ENCODE measurements at places on chromosomes 12 and 14.

- no peak for DNase-seq
These were observed 25.5 kb upstream of the DIO3 start for GRCh38 chr14:101535701-101536207.

DNA sequence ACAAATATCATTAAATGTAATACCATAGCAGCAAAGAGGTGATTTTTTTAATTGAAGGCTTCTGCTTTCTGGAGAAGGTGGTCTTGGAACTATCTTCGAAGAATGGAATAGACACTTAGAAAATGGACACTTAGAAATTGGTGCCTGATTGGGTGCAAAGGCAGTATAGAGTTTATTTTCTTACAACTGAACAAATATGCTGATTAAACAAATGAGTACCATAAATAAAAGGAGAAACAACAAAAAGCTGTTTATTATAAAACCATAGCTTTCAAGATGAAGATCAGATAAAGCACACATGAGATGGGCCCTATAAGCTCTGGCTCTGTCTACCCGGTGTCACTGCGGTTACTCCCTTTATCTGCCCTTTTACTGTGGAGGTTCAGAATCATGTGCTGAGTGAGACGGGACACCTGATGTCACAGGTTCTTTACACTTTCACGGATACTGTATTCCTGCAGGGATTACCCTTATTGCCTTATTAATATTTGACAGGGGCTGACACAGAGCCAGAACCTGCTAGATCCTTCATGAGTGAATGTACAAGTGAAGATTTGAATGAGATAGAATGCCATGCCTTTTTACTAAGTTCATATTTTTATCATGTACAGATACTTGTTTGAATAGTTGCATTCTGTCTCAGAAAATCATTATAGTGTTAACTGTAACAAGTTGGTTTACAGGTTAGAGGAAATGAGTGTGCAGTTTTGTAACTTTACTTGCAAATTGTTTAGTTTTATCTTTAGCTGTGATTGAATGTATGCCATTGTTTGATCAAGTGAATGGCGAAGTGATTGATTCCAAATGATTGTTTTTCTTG lies 477.5 kb upstream of the RGS6 start:
- no peak for DNase-seq

DNA sequence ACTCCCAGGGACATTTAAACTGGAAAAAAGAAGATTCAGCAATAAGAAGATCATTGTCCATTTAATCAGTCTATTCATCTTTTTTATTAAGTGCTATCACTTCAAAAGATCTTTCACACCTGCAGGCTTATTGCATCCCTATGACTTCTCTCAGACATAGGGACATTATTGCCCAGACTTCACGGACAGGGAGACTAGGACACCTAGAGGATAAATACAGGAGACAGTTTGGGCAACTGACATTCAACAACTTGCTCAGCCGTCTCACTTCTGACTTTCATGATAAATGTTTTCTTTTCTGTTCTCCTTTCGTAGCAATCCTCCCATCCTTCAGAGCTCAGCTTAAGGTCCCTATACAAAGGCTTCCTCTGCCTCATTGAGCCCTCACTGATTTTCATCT lies 84.3 kb downstream of the TMEM30B start:
- DNase-seq = no peak

GRCh38 chr14:66483322-66483721 lies 2.8 kb upstream of the CCDC196 start:
- no peak for DNase-seq

DNA sequence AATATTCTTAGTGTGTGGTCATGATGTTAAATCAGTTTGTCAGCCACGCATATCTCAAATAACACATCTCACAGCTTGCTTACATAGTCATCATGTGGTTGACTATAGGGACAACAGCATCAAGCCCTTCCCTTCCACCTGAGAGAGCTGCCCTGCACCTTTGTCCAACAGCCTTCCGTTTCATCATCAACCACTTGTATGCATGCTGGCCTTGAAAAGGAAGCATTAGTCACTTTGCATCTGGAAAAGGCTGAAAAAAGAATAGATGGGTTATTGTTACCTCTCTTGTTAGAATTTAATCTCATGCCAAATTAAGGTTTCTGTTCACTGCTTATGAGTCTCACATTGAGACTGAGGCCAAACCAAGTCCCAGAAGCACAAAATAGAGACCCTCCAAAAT lies 1586.5 kb upstream of the SEL1L start:
- DNase-seq = no peak

- DNase-seq = no peak
These were observed 6.4 kb upstream of the SLC48A1 start for GRCh38 chr12:47766502-47767215.

- no peak for DNase-seq
These were observed 12.3 kb upstream of the SERPINA12 start for GRCh38 chr14:94521375-94522114.

DNA sequence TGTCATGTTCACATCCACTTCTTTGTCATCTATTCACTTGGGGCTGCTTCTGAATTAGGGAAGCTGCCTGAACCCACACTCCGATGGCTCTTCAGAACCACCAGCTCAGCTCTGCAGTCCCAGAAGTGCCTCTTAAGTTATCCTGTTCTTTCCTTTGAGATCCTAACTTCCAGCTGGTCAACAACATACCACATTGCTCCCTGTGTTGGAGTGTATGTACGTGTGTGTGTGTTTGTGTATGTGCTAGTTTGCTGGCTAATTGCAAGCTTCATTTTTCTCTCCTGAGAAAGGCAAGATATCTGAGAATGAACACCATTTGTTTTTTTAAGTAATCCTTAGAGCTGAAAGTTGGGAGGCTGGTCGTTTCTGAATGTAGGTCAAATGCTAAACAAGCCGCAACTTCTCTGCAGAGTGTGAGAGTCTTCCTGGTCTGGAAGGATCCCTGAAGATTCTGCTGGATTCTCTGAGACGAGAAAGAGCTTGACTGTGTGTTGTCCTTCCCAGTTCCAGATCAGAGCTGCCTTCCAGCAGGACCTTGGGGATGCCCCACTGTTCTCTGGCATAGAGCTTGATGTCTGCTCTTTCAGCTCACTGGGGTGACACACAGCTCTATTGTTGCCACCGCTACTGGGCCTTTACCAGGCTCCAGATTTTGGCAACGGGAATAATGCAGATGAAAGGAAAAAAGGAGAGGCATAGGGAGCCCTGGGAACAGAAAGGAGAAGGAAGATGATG lies 839 bp downstream of the GSG1 start:
- no peak for DNase-seq

DNA sequence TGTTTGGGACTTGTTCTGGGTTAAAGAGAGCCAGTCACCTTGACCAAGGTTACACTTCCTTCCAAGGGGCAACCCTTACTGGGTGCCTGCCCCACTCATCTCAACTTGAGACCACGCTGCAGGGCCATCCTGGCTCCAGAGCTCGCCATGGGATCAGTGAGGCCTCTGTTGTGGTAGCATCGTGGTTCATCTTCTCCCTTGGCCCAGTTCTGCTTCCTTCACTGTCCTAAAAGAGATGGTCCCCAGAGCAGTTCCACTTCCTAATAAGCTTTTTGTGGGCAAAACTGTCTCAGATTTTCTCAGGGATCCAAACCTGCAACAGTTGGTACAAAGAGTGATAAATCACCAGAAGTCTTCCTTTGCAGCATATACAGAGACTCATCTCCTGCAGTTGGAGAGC lies 165.9 kb upstream of the TMEM260 start:
- no peak for DNase-seq

DNA sequence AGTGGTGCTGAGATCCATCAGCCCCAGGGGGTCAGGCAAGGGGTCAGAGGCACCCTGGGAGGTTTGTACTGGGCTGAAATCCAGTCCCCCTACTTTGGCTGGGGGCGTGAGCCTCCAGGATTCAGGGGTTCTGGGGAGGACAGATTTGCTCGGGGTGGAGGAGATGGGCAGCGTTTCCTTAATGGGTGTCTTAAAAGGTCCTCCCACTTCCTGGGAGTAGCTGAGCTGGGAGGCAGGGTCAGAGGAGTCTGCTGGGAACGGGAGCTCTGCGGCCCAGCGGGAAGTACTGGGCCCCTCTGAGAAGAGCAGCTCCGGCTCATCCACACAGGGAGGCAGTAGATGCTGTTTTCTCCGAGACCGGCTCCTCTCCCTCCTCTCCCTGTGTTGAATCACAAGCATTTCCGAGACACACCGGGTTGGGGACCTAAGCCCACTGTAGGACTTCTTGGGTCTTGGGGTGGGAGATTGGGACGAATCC lies 2.1 kb upstream of the TEX52 start:
- DNase-seq = no peak

- DNase-seq = no peak
These were observed 356 bp downstream of the OR4Q2 start for GRCh38 chr14:20002319-20002718.

DNA sequence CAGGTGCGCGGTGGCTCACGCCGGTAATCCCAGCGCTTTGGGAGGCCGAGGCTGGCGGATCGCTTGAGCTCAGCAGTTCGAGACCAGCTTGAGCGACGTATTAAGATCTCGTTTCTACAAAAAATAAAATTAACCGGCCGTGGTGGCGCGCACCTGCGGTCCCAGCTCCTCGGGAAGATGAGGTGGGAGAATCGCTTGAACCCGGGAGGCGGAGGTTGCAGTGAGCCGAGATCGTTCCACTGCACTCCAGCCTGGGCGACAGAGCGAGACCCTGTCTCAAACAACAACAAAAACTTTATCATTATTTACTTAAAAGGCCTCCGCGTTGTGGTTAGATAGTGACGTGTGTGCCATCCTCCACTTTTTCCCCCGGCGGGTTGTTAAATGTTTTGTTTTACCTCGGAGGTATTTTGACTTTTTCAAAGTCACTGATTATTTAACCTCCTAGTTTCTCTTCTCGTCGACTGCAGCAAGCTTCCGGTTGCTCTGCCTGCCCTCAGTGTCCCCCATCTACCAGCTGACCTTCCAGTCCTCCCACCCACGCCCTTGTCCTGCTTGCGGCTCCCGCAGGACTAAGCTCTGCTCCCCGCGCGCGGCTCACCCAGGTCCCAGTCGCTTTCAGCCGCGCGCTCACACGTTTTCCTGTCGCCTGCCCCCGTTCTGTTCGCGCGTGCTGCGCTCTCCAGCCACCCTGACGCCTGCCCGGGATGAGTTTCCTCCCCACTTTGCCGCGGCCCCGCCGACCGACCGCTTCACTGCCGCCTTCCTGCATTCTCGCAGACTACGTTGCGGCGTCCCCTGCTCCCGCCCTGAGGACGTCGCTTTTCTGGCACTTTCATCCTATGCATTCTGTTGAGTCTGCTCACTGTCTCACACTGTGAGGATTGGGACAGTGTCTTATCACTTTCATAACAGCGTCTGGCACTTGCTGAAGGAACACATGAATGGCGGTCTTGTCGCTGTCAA lies 1.2 kb upstream of the SCAF11 start:
- peak; percentile 65 for DNase-seq

DNA sequence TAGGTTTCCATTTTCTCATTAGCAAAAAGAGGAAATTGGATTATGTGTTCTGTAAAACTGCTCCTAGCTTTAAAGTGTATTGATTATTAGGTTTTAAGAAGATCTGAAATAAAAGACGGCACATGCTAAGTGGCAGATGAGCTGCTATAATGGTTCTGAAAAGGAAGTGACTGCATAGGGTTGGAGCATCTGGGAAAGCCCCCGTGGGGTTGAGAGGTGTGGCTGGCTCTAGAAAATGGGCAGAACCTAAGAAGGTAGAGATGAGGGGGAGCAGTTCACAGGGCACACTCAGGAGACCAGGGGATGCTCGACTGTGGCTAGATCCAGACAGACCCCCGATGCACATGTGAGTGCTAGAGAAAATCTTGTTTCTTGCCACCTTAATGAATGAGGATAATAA lies 1.9 kb downstream of the IFNG-AS1 start:
- DNase-seq = peak; percentile 18

DNA sequence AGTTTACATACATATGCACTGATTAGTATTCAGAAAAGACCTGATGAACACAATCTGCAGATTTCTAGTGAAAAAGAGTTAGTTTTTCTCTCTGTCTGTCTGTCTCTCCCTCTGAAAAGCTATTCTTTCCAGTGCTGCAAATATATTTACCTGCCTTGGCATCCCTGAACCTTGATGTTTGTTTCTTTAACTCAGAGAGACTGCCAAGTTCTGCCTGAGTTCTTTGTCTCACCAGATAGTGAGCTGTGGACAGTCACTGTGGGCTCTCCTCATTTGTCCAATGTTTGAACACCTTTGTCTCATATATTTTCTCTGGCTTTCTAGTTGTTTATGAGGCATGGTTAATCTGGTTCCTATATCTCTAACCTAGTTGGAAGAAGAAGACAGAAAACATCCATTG lies 250.4 kb downstream of the SOX5 start:
- DNase-seq = no peak

DNA sequence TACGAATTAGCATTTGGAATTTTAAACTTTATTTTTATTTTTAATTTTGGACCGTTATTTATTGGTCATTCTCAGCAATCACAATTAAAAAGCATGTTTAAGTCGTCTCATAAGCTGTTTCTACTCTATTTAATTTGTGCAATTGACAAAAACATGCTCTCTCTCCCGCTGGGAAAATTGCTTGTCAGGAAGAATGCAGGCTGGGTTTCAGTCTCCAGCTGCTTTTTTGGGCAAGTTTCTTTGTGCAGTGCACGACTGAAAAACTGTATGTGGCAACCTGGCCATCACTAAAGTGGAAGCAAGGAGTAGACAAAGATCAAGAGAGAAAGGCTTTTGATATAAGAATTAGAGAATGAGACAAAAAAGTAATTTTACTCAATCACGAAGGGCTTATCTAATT lies 941.5 kb upstream of the MDGA2 start:
- DNase-seq = no peak

- no peak for DNase-seq
These were observed 62.6 kb upstream of the TMCC3 start for GRCh38 chr12:94712815-94713515.

GRCh38 chr12:109693653-109694600 lies 19.7 kb upstream of the FAM222A start:
- no peak for DNase-seq

DNA sequence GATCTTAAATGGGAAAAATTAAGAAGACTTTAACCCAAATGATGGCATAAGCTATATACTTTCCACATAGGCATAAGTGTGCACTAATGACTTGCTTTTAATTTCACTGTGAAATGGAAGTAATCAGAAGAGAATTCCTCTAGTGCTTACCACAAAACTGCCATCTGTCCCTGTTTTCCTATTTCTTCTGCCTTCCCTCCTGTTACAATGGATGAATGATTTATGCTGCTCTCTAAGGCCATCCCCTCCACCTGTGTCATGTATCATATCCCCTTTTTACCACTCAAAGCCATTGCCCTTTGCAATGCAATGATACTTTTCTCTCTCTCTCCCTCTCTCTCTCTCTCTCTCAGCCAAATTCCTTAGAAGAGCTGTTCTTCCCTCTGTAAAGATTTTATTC lies 109.1 kb downstream of the C12orf50 start:
- no peak for DNase-seq

DNA sequence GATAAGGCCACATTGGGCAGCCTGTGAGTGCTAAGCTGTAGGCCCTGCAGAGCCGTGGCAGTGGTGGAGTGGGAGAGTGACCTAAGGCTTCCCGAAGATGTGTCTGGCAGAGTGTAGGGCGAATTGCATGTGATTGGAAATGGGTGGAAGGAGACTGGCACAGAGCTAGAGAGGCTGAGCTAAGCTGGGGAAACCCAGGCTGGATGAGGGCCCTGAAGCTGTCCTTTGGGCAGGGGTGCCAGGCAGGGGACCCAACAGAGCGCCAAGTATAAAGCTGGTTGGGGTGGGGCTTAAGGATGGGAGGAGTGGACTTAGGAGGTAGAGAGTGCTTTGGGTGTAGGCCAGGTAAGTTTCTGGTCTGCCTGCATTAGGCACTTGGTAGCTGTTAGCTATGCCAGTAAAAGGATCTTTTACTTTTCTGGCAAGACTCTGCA lies 47.9 kb downstream of the WDR20 start:
- no peak for DNase-seq
